ENCODE measurements at places on chromosomes 3 and 15.
A peak's percentile ranks its signal among the peaks of the same experiment; 100 is the strongest.

GRCh38 chr3:59422312-59422711 is 372.5 kb upstream of the CFAP20DC start:
- DNase-seq, result no peak

DNA sequence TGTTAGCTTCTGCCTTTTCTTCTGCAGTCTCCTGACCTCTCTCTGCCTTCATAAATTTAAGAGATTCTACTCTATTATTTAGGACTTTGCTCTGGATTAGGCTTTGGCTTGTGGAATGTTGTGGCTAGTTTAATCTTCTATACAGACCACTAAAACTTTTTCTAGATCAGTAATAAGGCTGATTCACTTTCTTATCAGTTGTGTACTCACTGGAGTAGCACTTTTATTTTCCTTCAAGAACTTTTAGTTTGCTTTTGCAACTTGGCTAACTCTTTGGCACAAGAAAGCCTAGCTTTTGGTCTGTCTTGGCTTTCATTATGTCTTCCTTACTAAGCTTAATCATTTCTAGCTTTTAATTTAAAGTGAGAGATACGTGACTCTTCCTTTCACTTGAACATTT is 265.5 kb upstream of the TBC1D5 start:
- DNase-seq, result no peak

- DNase-seq, result no peak
These were observed 161.4 kb upstream of the IQSEC1 start for GRCh38 chr3:13234666-13235065.

DNA sequence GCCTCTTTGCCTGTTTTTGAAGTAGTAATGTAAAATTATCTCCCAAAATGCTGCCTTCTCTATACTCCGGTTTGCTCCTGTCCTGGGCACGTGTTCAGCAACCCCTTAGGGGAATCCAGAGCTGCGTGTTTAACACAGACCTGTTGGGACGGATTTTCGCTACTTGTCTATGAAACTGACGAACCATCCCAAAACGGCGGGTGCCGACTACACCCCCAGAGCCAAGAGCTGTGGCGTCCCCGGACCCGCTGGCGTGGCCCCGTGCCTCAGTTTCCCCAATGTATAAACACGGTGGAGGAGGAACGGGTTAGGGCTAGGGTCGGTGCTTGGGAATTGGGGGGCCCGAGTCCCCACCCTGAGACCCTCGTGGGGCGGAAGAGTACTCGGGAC is 473 bp downstream of the FHIT start:
- no peak for DNase-seq

- no peak for DNase-seq
These were observed 810.3 kb downstream of the VGLL3 start for GRCh38 chr3:86180696-86181095.

DNA sequence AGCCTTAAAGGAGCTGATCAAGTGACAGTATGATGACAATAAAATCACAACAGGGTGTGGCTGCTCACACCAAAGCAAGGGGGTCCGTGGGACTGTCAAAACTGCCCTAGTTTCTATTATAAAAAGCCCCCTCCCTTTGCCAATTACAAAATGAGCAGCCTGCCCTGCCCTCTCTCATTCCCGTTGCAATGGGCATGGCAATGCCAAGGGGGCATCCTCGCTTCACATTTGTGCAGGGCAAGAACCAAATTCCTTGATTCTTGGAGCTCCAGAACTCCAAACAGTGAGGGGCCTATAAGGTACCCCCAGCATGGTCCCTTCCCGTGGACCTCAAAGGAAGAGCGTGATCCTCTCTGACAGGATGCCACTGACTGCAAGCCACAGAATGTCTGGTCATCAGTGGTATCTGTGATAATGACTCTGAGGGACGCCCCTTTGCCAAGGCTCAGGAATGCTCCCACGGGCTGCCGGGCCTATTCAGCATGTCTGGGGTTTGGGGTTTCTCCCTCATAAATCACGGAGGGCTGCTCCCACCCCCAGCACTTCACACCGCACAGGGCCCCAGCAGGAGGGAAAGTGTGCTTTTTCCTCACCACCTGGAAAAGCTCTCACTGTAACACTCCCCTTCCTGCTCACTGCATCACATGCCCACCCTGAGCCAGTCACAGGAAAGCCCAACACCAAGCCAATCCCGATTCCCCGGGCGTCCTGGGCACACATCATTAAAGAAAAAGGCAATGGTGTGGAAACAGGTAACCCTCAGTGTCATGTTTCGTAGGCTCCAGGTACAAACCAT is 105.1 kb upstream of the TRPM1 start:
- no peak for DNase-seq

DNA sequence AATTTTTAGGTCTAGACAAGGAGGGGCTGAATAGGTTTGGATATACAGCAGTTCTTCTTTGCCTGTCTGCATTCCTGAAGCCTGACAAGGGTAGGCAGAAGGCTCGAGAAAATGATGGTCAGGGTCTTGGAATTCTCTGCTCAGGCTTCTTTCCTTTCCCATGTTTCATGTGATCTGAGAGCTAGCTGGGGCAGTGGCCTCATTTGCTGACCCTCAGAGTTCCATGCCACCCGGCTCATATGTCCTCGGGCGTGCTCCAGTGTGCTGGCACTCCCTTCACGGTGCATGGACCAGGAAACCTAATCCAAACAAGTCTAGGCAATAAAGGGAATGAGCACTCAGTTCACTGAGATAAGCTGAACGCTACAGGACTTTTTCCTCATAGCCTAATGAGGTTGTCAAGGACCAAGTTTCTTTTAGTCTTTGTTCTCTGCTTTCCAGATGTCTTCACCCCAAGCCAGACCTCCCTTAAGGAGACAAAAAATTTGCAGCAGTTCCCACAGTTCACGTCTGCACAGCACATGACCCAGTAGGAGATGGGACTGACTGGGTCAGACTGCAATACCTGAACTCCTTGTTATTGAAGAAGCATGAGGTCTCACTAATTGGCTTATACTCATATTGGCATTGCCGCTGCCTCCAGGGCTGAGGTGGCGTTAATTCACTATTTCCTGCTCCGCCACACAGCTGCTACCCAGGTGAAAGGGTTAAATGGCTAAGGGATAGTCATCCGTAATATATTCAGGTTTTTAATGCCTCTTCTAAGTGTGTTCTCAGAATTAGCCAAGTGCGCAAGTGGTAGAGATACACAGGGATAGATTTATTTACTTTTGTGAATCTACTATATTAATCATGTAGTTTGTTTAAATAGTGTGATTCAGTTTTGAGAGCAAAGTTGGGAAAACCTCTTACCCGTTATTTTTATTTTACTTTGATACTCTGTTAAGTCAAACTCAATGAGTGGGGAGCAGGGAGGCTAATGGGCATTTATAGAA is 15.3 kb upstream of the RTP4 start:
- DNase-seq, result no peak

GRCh38 chr3:42608581-42608980 is 8.1 kb downstream of the NKTR start:
- no peak for DNase-seq

GRCh38 chr15:40769274-40770146 is at the start of gene C15orf62:
Gene C15orf62, plus strand, starts transcription at chr15:40769980. Its CDS starts 516 bp downstream, at chr15:40770496.
- DNase-seq, result peak; percentile 39

GRCh38 chr3:60053526-60054265 is 1003.9 kb upstream of the CFAP20DC start:
- no peak for DNase-seq

DNA sequence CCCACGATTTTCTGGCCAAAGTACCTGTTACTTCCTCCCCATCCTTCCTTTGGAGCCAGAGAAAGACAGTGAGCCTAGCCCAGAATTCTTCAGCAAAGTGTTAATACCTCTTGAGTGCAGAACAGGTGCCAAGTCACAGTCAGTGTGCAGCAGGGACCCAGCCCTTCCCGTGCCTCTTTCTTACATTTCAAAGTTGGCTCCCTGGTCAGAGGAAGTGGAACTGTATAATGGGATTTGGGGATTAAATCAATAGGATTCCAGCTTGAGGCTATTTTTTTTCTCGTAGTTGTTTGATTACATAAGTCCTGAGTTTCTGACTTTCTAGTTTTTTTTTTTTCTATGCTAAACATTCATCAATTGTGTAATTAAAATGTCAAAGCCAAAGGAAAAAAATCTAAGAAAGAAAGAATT is 52.6 kb upstream of the ABHD10 start:
- no peak for DNase-seq

DNA sequence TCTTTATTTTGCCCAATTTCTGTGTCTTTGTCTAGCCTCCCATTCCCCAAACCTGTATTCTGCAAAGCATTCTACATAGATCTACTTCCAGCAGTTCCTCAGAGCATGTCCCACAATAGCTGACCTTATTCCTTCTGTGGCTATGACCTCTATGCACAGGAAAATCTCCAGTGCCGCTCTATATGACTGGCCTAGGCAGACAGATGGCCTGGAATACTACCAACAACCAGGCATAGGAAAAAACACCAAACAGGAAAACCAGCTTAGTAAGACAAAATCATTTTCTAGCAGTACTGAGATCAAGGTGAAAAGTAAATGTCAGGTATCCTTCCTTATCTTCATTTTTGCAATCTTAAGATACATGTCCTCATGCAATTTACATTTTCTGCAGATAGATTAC is 1115.0 kb downstream of the IGSF11 start:
- DNase-seq, result no peak

- no peak for DNase-seq
These were observed 353.5 kb upstream of the IL12A start for GRCh38 chr3:159635047-159635641.

All from T follicular helper cell (primary cell).